Fibroblast of lung (primary cell): ENCODE measurements at places on chromosomes 7 and 10. TPM values are rescaled to one million over a fixed set of nuclear protein-coding genes. Genes with fewer than 3 reads are reported as not detected.

TLX1 gene
- not detected in 2 replicates for polyA plus RNA-seq

GJD4 gene
- not detected in 2 replicates for polyA plus RNA-seq

GRCh38 chr10:7365027-7365745, 45.6 kb downstream of the SFMBT2 start:
- H3K4me3 ChIP-seq: no peak overlapping the region
- H3K4me1 ChIP-seq: no peaks in the 10 kb centered on the region
- H3K27ac ChIP-seq: no peak overlapping the region
- H3K27me3 ChIP-seq: no peaks in the 10 kb centered on the region

DNA sequence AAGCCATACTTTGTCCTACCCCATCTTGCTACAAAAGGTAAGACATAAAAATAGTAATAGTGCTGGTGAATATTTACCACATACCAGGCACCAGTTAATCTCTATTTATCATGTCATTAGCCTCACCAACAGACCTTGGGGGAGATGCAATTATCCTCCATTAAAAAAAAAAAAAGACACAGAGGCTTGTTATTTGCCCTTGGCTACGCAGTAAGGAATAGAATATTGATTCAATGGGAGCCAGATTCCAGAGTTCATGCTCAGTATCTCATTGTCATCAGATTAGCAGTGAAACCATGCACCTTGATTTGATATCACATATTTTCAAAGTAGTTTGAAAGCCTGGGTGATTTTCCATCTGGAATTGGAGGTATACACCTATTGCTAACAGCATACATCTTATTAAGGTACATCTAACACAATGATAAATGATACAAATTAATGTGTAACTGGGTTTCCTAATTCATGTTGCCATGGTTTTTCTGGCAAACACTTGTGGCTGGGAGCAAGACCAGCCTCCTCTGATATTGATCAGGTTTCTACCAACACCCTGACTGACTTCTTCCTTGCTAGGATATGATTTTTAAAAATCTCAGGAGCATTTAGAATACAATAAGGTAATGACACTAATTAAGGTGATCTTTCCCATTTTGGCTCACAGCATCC, 67.1 kb upstream of the PRR15 start:
- H3K27ac ChIP-seq: no peak overlapping the region
- H3K4me3 ChIP-seq: no peak overlapping the region
- no peaks in the 10 kb centered on the region for H3K4me1 ChIP-seq
- DNase-seq: no peak
- no peaks in the 10 kb centered on the region for H3K27me3 ChIP-seq

GRCh38 chr7:72080865-72081510, 331.1 kb downstream of the CALN1 start:
- no peaks in the 10 kb centered on the region for H3K4me1 ChIP-seq
- H3K36me3 ChIP-seq: no peaks in the 10 kb centered on the region
- DNase-seq: no peak
- no peak overlapping the region for H3K4me3 ChIP-seq

GRCh38 chr7:74288034-74288881, 949 bp upstream of the CLIP2 start:
- no peak overlapping the region for H3K4me3 ChIP-seq
- peak; percentile 34 for DNase-seq
- H3K27me3 ChIP-seq: no peaks in the 10 kb centered on the region
- H3K27ac ChIP-seq: peak overlapping the region; percentile 69
- no peaks in the 10 kb centered on the region for H3K36me3 ChIP-seq

DNA sequence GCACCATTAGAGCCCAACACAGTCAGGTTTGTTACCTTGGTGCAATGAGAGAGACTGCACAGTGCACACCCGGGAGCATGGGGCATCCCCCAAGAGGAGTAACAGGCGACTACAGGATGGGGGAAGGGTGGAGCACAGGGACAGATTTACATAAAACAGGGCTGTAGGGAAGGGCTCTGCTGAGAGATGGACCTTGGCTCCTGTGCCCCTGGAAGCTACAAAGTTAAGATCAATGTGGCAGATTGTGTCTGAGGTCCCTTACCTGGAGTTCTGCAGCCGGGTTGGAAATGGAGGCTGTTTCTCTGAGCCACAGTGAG, 13.7 kb upstream of the SLC18A3 start:
- peaks cover 3% of the 10 kb centered on the region for H3K27me3 ChIP-seq
- DNase-seq: no peak
- H3K4me1 ChIP-seq: no peaks in the 10 kb centered on the region
- H3K36me3 ChIP-seq: no peaks in the 10 kb centered on the region
- H3K27ac ChIP-seq: no peak overlapping the region

- H3K4me3 ChIP-seq: no peak overlapping the region
- peak overlapping the region; percentile 35 for H3K27ac ChIP-seq
- H3K4me1 ChIP-seq: peaks cover 11% of the 10 kb centered on the region
- no peaks in the 10 kb centered on the region for H3K27me3 ChIP-seq
- no peaks in the 10 kb centered on the region for H3K36me3 ChIP-seq
- peak; percentile 32 for DNase-seq
Measured at GRCh38 chr7:81210137-81211064, 291.6 kb upstream of the SEMA3C start.

GRCh38 chr7:103445228-103446048, 569 bp downstream of the SLC26A5 start:
- H3K36me3 ChIP-seq: no peaks in the 10 kb centered on the region
- H3K27me3 ChIP-seq: peaks cover 28% of the 10 kb centered on the region
- no peaks in the 10 kb centered on the region for H3K4me1 ChIP-seq
